ENCODE measurements at places on chromosomes 5 and 9.

GRCh38 chr9:89842267-89842768 is 237.5 kb downstream of the GADD45G start:
- no peak for DNase-seq

DNA sequence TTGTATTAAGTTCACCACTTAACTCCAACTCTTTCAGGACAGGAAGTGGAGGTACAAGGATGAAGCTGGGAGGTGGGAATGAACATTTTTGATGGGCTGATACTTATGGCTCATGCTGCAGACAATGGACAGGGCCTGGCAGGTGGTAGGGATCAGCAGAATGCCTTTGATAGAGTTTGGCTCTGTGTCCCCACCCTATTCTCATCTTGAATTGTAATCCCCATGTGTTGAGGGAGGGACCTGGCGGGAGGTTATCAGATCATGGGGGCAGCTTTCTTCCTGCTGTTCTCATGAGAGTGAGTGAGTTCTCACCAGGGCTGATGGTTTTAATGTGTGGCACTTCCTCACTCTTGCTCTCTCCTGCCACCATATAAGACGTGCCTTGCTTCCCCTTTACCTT is 87.3 kb upstream of the PRLR start:
- no peak for DNase-seq

GRCh38 chr9:107284636-107285035 is 1.6 kb downstream of the RAD23B start:
- DNase-seq: no peak

DNA sequence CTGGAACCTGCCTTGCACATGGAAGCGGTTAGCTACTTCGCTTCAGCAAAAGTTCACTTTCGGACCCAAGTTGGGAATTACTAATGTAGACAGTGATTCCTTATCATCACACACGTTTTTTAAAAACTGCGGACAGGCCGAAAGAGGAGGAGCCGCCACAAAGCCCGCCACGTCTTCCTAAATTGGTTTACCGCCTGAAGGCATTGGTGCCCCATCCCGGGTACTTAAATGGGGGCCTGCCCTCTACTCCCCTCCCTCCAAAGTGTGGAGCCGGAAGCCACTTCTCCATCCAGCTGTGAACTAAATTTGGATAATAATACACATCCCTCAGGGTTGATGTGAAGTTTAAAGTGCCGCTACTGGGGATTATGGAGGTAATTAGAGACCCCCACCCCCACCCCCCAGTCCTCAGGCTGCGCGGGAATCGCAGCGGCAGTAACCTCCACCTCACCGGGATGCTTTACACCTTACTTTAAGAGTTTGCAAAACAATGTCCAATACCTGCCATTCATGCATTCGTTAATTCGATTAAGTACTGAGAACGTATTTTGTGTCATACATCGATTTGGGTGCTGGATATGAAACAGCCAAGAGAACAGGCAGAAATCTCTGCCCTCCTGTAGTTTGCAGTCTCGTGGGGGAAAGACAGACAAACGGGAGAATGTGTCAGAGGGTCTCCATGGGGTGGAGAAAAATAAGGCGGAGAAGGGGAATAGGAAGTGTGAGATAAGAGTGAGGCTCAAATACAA is 937 bp upstream of the MACROH2A1 start:
- DNase-seq: no peak

DNA sequence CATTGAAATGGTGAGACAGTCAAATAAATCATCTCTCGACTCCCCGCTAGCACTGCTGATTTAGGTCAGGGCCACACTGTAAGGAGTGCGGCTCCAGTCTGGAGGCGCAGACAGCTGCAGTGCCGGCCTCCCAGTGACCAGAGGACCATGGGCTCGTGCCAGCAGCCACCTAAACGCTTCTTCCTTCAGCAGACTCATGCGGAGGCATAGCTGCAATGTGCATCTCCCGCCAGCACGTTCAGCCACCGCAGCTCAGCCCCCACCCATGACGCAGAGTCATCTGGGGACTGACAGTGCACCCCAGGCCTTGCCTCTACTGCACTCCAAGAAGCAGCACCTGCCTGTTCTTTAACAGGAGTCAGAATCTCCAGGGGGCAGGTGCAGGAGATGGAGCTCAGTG is 13.6 kb upstream of the MAPK9 start:
- DNase-seq: no peak

- no peak for DNase-seq
Measured at GRCh38 chr5:39587675-39588074, 162.9 kb upstream of the DAB2 start.

DNA sequence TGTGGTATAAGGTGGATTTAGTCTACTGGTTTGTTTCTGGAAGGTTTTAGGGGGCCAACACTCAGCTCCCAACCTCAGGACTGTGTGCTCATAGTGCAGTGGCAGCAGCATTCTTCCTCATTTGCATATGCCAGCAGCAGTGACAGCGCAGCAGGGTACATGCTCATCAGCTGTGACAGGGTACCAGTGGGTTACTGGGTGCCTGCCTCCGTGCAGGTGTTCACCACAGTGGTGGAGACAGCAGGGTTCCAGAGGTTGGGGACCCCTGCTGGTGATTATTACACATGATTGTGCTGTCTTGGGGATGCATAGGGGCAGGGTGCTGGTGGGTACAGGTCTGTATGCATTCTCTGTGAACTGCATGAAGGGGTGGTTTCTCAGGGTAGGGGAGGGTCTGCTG is 45.5 kb upstream of the IFNE start:
- DNase-seq: no peak

DNA sequence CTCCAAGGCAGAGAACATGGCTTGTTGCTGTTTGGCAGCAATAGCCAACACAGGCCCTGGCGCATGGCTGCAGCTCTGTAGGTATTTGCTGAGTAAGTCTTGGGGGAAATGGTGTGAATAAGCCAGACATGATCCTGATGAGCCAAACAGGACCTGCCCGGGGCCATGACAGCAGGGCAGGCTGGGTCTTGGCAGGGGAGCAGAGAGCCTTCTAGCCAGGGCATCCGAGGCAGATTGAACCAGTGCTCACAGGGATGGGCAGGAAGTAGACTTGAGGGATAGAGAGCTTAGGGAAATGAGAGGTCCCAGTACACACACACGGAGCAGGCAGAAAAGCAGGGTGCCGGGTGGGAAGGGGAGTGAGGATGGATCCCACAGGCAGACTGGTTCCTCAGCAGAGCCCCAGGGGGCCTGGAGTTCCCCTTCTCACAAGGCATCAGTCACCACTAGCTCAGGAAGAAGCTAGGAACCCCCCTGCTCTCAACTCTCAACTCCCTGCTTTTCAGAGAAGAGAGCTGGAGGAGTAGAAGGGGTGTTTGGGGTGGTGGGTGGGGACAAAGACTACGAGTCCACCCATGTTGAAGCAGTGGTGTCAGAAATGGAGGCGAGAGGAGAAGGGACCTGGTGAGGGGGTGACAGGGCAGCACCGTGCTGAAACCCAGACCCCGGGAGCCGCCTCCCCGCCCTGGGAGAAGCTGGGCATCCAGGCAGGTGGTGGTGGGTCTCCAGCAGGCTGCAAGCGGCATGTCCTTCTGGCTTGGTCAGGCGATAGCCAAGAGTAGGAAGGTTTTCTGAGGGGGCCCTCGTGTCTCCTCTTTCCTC is 111.1 kb downstream of the RGS3 start:
- peak; percentile 67 for DNase-seq

DNA sequence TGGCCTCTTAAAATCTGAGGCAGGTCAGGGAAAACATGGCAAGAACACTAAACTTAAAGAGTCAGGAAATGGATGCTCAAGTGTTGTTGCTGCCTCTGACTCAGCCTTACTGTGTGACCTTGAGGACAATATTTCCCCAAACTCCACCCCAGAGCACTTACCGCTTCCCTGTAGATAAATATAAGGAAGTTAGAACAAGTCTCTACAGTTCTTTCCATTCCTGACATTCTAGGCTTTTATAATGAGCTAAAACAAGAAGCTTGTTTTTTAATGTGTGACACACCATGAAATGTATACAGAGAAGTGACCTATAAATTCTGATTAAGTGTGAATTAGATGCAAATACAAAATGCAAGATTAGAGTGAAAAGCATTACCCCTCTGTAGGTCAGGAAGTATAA is 129.3 kb downstream of the GRIA1 start:
- peak; percentile 69 for DNase-seq

DNA sequence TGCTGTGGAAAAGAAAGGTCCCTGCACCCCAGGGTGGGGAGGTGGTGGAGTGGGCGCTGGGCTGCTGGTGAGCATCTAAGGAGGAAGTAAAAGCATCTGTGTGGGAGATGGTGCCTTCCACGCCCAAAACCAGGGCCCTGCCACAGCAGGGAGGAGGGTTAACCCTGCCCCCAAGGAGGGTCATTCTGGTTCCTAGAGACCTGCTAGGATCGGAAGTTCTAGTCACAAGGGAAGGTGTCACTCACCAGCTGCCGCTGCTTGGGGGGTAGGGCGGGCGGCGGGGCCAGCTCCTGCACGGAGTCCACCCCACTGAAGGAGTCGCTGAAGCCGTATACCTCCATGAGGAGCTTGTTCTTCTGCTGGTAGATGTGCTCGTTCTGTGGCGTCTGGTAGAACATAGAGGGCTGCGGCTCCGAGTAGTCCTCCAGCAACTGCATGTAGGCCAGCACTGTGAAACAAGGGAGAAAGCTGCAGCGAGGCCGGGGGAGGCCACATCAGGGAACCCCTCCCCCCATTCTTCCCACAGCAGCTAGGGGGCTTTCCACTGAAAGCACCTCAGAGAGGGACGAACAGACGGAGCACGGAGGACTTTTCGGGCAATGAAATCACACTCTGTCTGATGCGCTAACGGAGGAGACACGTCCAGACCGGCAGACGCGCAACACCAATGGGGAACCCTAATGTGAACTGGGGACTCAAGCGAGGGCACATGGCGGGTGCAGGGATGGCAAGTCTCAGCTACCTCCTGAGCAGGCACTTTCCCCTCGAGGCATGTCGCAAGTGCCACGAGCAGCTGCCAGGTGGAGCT is 76.4 kb downstream of the PRRT1B start:
- no peak for DNase-seq

- peak; percentile 70 for DNase-seq
Measured at GRCh38 chr9:130034570-130034969, 8.4 kb downstream of the FNBP1 start.

- no peak for DNase-seq
Measured at GRCh38 chr5:16296946-16297345, 117.4 kb upstream of the MARCHF11 start.

GRCh38 chr5:59660737-59661136 is 232.8 kb downstream of the PDE4D start:
- peak; percentile 27 for DNase-seq

GRCh38 chr9:107137495-107138202 is 145.4 kb upstream of the RAD23B start:
- peak; percentile 44 for DNase-seq

GRCh38 chr5:175688352-175689146 is 30.7 kb downstream of the HRH2 start:
- no peak for DNase-seq

DNA sequence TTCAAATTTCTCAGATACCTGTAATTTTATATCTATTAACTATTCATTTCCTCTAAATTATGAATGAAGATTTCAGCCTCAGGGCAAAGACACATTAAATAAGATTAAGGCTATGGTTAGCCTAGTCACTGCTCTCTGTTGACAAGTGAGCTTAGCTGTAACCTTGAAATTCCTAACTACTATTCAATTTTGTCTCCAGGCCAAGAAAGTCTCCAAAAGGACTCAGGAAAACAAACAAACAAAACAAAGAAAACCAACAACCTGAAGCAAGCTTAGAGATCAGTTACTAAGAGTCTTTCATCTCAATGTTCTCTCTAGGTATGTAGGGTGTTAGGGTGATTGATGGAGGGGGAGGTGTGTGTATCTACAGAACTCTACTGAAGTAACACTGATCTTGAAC is 9.6 kb upstream of the CTNNAL1 start:
- DNase-seq: no peak

- DNase-seq: no peak
Measured at GRCh38 chr5:64865662-64866061, 96.9 kb downstream of the CWC27 start.

- DNase-seq: no peak
Measured at GRCh38 chr9:20269620-20270019, 352.7 kb downstream of the MLLT3 start.

- peak; percentile 29 for DNase-seq
Measured at GRCh38 chr5:33260098-33260497, 180.7 kb upstream of the TARS1 start.

GRCh38 chr9:135400496-135400895 is 79.1 kb upstream of the PPP1R26 start:
- no peak for DNase-seq

- no peak for DNase-seq
Measured at GRCh38 chr5:149448831-149449714, 70.0 kb upstream of the IL17B start.

All from EL (cell line).